ENCODE measurements at places on chromosomes 7 and 10.

DNA sequence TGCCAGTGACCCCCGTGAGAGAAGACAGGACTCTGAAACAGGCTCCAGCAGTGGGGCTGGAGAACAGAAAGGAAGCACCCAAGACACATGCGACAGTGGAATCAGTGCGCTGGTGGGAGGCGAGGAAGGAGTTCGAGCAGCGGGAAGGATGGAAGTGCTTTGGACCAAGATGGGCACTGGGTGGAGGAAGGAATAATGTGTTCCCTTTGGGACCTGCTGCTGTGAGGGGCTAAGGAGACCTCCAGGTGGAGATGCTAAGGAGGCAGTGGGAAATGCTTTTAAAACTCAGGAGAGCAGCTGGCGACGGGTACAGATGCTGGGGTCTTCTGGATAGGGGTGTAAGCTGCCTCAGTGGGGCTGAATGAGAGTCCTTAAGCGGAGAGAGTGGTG is 109.7 kb upstream of the ANLN start:
- DNase-seq: no peak

- no peak for DNase-seq
These were observed 55.5 kb upstream of the SLC35G1 start for GRCh38 chr10:93838278-93838677.

DNA sequence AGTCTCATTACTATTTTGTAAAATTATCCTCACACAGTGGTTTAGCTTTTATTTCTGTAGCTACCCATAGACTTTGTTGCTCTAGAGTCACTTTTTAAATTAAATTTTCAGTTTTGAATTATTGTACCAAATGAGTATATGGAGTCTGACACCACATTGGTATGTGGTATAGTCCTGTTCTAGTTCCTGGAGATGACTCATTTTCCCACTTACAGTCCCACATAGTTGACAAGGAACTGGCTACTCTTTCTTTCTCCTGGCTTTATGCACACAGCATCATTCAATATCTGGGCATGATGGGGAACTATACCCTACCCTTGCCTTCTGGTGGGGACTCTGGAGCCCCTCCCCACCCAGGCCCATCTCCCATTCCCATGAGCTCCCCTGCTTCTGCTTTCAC is 92.6 kb upstream of the RAB11FIP2 start:
- DNase-seq: no peak

- no peak for DNase-seq
These were observed 123.5 kb upstream of the SHH start for GRCh38 chr7:155935726-155936125.

- no peak for DNase-seq
These were observed 38.9 kb downstream of the FAM20C start for GRCh38 chr7:231030-231857.
